ENCODE measurements at places on chromosomes 1 and 21.

GRCh38 chr1:94544706-94545490, 3.3 kb upstream of the F3 start:
- DNase-seq = no peak

GRCh38 chr21:40813918-40814317, 33.0 kb downstream of the DSCAM start:
- no peak for DNase-seq

DNA sequence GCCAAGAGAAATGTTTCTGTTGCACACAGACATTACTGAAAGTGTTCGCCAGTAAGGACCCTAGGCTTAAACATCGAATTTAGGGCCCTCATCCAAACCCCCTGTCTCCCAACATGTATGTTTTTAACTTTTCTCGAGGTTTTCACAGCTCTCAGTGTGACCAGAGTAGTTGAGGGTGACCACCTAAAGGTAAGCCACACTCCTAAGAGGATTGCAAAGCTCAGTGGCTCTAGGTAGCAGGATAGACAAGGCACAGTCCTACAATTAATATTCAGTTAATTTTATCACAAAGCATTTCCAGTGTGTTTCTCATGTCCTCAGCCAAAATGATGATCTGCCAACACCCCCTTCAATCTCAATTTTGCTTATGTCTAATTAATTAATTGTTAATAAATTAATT, 695 bp upstream of the ALG14 start:
- no peak for DNase-seq

- no peak for DNase-seq
Observed at GRCh38 chr1:47830641-47831333, 166.4 kb downstream of the TRABD2B start.

DNA sequence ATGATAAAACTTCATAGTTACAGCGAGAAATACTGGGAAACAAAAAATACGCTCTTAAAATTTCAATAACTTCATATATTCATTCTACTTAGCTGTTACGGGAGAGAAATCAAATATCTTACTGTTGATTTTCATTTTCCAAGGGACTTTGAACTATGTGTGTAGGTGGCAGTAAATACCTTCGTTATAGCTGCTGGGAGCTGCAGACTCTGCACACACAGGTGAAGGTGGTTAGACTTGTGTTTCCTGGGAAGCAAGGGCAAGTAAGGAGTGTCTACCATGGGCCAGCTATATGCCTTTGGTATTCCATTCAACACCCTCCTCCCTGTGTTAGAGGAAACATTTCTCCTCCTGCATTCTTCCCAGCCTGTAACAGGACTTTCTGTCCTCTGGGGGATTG, 51.4 kb upstream of the DIRAS3 start:
- DNase-seq = no peak

- DNase-seq = no peak
Observed at GRCh38 chr1:34276606-34277005, 99.9 kb downstream of the C1orf94 start.

- DNase-seq = no peak
Observed at GRCh38 chr1:234665975-234666605, 56.1 kb upstream of the IRF2BP2 start.

- no peak for DNase-seq
Observed at GRCh38 chr1:205128050-205128449, 6.3 kb upstream of the RBBP5 start.

- no peak for DNase-seq
Observed at GRCh38 chr21:14500873-14501272, 45.2 kb downstream of the SAMSN1 start.

DNA sequence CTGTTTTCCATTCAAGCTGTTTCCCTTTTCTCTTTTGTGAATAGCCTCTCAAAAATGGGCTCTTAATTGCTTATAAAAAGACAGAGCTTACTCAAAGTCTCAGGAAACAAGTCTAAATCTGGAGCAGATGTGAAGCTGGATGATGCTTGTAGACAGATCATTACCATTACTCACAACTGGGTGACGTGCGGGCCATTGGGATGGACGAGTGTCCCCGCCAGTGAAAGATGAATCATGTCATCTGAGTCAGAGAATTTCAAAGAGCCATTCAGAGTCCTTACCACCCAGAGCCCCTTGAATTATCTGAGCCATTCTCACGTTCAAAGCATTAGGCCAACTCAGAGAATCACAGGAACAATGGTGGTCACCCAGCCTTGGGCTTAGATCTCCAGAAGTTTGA, 134.6 kb downstream of the HUNK start:
- no peak for DNase-seq

- DNase-seq = no peak
Observed at GRCh38 chr1:68204977-68205630, 27.2 kb downstream of the WLS start.

- no peak for DNase-seq
Observed at GRCh38 chr1:32273391-32274208, 18.3 kb upstream of the HDAC1 start.
